Articular chondrocyte of knee joint (primary cell): ENCODE measurements at places on chromosomes 2 and 18. TPM values are rescaled to one million over a fixed set of nuclear protein-coding genes. Genes with fewer than 3 reads are reported as not detected.

Gene FANCL
- total RNA-seq = 13.6 and 25.0 TPM in 2 replicates

Gene STAT4
- total RNA-seq = 21.4 and 22.2 TPM in 2 replicates

Gene AGXT
- total RNA-seq = not detected in 2 replicates

Gene PSMG2
- 109 and 114 TPM in 2 replicates for total RNA-seq
